NCI-H2171 treated with DMSO at 0.1 percent for 48 hours (cell line): ENCODE measurements at places on chromosomes 12 and 14.
A peak's percentile ranks its signal among the peaks of the same experiment; 100 is the strongest.

GRCh38 chr12:27818401-27818918, 38.4 kb upstream of the MANSC4 start:
- DNase-seq = no peak

DNA sequence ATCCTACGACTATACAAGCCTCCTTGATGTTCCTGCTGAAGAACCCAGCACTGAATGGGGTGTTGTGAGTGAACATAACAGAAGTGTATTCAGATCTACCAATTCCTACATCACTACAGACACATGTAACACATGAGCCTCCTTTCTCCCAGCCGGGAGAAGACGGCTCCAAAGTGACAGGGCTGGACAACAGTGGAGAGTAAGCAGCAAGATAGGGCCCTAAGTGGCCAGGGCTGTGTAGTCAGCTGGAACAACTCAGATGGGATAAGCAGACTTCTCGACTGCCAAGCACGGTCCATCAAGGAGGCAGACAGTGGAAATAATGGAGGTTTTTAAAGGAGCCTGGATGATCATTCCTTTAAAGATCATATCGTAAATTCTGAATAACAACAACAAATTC, 73.5 kb downstream of the TTC7B start:
- no peak for DNase-seq

DNA sequence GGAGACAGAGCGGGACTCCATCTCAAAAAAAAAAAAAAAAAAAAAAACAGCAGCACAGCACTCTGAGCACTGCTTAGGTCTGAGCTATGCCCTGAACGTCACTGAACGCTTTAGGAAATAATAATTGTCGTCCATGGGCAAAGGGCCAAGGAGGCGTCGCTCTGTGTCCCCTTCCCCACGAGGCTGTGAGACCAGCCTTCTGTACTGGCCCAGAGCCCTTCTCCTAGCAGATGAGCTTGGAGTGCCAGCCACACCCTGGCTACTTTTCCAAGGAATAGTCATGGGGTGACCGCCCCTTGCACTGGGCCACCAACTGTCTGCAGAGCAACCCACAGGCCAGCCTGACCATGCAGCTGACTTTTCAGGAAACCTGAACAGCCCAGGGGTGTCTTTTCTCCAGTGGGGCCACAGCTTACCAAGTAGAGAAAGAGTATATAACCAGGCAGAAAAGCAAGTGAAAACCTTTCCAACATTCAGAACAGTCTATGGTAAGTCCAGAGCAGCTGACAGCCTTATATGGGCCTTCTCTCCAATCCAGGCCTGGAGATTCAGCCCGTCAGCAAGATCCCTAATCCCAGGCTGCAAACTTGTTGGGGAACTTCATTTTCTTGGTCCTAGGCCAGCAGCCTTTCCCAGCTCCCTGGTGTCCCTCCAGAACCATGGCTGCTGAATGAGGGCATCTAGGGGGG, 28.5 kb downstream of the CD9 start:
- DNase-seq = no peak

- DNase-seq = peak; percentile 35
Observed at GRCh38 chr12:12714276-12715021, 2.7 kb upstream of the CDKN1B start.

GRCh38 chr14:59570122-59570521, 6.5 kb downstream of the CCDC175 start:
- peak; percentile 30 for DNase-seq

GRCh38 chr14:33682760-33683159, 268.1 kb downstream of the EGLN3 start:
- no peak for DNase-seq

GRCh38 chr14:68469208-68469713, 323.6 kb downstream of the ZFP36L1 start:
- DNase-seq = no peak

DNA sequence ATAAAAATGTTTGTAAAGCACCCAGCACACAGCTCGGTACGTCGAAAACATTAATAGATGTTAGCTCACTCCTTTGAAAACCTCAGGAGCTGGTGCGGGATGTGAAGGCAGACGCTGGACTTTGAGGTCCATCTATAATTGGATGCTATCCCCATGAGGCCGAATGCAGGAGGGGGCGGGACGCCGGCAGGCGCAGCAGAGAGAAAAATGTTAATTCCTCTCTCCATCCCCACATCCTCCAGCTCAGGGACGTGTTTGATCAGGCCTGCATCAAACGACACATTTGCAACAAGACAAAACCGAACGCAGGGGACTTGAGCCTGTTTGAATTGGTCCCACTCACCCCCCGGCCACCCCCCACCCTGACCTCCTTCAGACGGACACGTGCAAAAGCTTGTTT, 231.0 kb downstream of the RBM19 start:
- DNase-seq = no peak

DNA sequence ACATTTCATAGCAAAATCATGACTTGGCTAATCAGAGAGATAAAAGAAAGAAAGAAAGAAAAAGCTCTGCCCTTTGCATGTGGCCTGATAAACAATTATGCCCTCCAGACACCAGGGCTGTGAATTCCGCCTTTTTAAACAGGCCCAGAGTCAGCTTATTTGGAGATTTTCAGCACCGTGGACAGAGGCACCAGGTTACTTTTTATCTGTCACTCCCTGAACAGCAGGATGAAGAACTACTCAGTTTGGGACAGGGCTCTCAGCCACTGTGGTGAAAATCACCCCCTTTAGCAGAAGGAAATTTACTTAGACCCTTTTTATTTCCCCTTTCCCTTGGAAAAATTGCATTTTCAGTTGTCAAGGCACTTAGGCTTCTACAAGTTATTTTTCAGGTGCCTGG, 359.9 kb downstream of the NRXN3 start:
- DNase-seq = no peak

GRCh38 chr14:100149851-100150611, 9.4 kb downstream of the DEGS2 start:
- DNase-seq = peak; percentile 54

DNA sequence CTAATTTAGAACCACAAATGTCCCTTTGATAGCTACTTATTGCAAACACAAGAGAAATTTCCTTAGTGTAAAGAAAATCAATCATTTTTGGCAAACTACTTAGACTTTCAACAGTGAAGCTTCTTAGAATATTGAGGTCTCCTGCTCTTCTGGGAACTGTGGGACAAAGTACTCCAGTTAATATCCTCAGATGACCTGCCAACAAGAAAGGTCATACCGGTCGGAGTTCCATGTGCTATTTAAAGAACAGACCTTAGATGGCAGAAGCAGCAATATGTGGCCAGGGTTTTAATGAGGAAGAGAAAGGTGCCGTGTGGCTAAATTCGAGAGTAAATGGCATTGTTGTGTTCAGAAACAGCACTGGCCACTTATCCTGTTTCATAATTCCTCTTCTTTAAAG, 114.7 kb upstream of the AMIGO2 start:
- DNase-seq = no peak

- peak; percentile 65 for DNase-seq
Observed at GRCh38 chr12:120584343-120585149, 3.3 kb upstream of the POP5 start.

- peak; percentile 51 for DNase-seq
Observed at GRCh38 chr12:58504143-58504938, 416.0 kb downstream of the LRIG3 start.

GRCh38 chr12:42564556-42564955, 25.0 kb downstream of the PRICKLE1 start:
- DNase-seq = no peak
